ENCODE measurements at places on chromosomes 3 and 15.

DNA sequence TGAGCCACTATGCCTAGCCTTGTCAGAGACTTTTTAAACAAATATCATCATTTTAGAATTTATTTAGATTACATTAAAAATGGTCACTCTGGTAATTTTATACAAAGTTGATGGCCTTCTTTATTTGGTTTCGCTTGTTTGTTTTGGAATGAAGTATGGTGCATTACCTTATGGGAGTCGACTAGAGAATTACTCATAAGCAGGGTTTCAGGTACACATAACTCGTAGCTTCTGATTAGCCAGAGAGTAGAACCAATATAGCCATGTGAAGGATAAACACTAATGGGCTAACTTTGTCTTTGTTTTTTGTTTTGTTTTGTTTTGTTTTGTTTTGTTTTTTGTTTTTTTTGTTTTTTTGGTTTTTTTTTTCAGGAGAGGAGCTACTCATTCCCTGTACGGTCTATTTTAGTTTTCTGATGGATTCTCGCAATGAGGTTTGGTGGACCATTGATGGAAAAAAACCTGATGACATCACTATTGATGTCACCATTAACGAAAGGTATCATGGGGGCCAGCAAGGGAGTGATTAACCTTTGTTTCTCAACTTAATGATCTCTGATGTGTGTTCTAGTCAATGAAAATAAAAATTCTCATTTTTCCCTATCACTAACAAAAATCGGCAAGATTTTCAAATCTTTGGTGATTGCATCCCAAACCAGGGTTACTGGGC is 113.2 kb downstream of the IL1RAP start:
- no peak for DNase-seq

DNA sequence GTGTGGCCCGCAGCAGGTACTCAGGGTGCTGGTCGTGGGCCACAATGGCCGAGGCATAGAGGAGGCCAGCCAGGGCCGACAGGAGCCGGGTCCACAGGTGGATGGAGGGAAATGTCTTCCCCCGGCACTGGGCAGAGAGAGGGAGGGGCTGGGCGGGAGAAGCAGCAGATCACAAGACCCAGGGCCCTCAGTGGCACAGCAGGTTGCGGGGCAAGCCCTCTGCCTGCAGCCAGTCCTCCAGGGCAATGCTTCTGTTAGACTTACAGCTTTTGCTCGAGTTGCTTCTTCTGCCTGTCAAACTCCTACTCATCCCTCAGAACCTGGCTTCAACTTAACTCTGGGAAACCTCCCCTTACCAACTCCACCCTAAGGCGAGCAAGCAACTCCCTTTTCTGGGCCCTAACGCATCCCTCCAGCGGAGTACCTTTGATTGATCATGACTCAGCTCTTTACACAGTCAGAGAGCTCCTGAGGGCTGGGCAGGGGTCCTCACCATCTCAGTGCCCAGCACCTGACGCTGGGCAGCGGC is 16.0 kb downstream of the TMEM44 start:
- no peak for DNase-seq

DNA sequence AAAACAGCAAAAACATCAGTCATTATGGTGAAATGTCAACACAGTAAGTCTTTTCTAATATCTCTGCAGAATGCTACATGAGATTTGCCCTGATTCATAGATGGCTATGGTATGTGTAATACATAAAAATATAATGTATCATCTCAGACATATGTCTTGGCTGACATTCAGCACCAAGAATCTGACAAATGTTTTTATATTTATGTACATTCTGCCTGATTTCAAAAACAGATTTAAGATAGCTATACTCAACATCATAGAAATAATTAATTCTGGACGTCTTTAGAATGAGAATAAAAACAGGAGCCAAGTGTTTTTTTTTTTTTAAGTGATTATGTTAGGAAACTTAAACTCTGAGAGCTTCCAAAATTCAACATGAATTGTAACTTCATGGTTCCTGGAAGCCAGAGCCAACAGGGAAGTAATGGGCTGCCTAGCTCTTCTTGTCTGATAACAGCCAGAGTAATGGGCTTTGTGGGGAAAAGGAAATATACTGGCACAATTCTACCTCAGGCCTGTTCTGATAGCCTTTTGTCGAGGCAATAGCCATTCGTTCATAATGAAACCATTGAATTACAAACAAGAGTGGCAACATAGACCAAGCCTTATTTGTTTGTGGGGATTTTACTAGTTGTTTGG is 184.4 kb downstream of the VGLL4 start:
- no peak for DNase-seq

GRCh38 chr3:127071597-127072001 is 88.7 kb downstream of the PLXNA1 start:
- no peak for DNase-seq

DNA sequence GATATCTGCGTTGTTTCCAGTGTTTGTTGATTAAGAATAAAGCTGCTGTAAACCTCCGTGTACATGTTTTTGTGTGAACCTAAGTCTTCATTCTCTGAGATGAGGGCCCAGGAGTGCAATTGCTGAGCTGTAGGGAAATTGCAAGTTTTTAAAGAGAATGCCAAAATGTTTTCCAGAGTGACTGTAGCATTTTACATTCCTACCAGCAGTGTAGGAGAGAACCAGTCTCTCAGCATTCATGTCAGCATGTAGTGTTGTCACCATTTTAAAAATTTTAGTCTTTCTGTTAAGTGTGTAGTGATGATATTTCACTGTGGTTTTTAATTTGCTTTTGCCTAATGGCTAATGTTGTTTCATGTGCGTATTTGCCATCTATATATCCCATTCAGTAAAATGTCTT is 3.4 kb upstream of the MGLL start:
- no peak for DNase-seq

DNA sequence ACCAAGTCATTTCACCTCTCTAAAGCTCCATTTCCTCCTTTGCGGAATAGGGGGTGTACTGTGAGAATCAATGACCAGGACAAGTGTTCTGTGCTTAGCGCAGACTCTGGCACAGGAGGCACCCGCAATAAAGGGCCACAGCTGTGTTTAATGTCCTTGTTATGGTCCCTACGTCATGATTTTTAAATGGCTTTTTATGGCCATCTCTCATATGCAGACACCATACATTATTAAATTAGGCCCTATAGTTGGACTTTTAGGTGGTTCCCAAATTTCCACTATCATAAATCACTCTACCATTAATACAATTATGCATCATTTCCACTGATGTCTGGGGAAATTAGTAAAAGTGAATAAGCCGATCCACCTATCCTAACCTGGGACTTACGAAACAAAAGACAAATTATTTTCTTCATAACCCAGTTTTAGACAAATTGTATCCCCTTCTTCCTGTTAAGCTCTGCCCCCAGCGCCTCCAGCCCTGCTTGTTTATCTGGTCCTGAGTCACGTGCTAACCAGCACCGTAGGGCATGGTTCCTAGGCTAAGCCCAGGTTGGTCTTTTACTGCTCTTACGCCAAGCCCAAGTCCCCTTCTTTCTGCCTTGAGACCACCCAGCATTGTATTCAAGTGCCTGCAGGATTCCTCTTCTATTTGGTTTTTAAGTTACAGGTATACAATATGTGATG is 278.3 kb downstream of the SHQ1 start:
- no peak for DNase-seq

- no peak for DNase-seq
Observed at GRCh38 chr3:192675958-192676649, 51.2 kb downstream of the FGF12 start.

GRCh38 chr3:134600206-134600605 is 50.6 kb downstream of the KY start:
- DNase-seq: no peak

DNA sequence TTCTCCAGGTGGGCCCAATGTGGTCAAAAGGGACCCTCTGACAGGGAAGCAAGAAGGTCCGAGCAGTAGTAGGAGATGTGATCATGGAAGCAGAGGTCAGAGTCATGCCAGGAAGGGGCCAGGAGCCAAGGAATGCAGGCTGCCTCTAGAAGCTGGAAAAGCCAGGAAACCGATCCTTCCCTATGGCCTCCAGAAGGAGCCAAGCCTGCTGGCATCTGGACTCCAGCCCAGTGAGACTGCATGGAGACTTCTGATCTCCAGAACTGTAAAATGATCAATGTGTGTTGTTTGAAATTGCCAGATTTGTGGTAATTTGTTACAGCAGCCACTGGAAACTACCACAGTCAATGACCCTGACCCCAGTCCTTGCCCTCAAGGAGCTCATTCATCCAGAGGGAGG is 56.8 kb upstream of the SPATA12 start:
- no peak for DNase-seq

DNA sequence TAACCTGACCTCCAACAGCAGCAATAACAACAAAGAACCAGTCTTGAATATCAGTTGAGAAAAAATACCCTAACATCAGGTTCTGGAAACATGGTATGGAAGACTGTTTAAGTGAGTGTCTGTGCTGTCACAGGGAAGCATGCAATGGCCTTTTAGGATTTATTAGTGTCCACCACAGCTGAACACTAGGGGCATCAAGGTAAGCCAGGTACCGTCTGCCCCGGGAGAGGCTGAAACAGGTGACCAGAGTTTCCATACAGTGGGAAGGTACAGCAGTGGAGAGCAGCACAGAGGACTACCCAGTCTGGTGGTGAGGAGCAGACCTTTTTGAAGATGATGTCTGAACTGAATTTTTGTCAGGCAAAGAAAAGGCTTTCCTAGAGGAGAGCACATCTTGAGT is 18.4 kb downstream of the ZDHHC23 start:
- DNase-seq: no peak

GRCh38 chr3:113898892-113899291 is 48.9 kb upstream of the ZDHHC23 start:
- no peak for DNase-seq

- peak; percentile 83 for DNase-seq
Observed at GRCh38 chr15:55846116-55846707, 103.3 kb upstream of the PRTG start.

GRCh38 chr3:32297366-32297765 is 58.9 kb downstream of the CMTM8 start:
- DNase-seq: no peak

GRCh38 chr15:44584162-44584749 is 47.3 kb downstream of the EIF3J start:
- peak; percentile 63 for DNase-seq

- no peak for DNase-seq
Observed at GRCh38 chr3:42763021-42763420, 10.0 kb downstream of the CCDC13 start.

DNA sequence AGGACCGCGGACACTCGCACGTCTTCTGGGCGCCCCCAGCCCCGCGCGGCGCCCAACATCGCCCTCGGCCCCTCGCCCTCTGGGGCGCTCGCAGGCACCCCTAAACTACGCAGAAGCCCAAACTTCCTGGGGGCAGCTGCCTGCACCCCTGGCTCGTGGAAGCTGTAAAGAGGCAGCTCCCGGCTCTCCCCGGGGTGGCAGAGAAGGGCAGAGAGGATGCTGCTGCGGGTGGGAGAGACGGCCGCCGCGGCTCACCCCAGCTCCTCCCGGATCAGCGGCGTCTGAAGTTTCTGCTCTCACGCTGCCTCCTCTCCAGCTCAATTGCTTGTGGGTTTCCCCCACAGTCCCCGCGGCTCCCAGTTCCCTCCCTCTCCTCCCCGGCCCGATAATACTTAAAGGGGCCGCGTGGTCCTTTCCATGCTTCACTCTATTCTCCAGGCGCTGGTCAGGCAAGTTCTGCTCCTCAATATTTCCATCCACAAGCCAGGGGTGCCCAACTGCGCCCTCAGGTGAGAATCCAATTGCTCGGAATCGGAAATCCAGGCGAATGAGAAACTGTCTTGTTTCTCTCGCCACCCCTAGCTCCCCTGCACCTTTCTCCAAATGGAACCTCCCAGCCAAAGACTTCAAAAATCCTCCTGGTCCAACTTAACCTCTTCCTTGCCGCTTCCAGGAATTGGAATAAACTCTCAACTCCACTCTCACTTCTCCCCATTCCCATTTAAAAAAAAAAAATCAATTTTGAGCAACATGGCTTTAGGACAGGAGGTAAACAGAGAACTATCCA is 748.5 kb downstream of the ROBO1 start:
- DNase-seq: peak; percentile 7

GRCh38 chr3:134211797-134212196 is 38.9 kb downstream of the RYK start:
- DNase-seq: peak; percentile 20

- DNase-seq: peak; percentile 63
Observed at GRCh38 chr3:24773798-24774197, 279.1 kb upstream of the THRB start.

Measured in RPMI8226 (cell line).